ENCODE measurements at places on chromosomes 4 and X.

GRCh38 chr4:81221303-81222081 is 6.5 kb upstream of the PRKG2 start:
- no peak for DNase-seq

DNA sequence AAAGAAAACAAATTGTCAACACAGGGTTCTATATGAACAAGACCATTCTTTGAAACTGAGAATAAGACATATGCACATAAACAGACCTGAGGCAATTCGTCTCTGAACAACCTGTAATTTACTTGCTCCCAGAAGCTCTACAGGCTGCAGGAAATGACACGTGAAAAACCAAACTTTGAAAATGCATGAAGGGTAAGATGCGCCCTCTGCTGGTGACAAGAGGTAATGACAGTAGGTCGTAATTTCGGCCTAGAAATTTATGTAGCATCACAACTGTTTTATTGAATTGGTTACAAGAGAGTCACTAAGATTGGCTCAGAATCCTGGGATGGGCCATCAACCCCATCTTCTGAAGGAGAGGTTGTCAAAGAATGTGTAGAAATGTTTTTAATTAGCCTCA is 276.5 kb downstream of the PPP4R3C start:
- no peak for DNase-seq

DNA sequence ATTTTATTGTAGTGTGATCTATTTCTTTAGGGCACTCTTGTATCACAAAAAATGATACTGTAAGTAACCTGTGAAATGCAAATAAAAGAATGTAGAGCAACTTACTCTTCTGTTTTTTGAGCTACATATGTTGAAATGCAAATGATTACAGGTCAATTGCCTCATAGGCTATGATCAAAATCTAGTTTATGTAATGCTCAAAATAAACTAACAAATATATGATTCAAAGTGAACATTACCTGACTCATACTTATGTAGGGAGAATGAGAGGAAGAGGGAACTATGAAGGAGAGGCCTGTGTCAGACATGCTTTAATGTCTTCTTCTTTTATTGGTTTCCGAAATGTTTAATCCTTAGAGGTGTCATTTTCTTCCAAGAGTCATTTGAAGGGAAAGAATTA is 5.0 kb upstream of the RPS6KA3 start:
- DNase-seq = no peak

- no peak for DNase-seq
These were observed 24.1 kb downstream of the FRMPD4 start for GRCh38 chrX:12162420-12162819.

- DNase-seq = no peak
These were observed 7.5 kb downstream of the HADH start for GRCh38 chr4:107996949-107997788.

DNA sequence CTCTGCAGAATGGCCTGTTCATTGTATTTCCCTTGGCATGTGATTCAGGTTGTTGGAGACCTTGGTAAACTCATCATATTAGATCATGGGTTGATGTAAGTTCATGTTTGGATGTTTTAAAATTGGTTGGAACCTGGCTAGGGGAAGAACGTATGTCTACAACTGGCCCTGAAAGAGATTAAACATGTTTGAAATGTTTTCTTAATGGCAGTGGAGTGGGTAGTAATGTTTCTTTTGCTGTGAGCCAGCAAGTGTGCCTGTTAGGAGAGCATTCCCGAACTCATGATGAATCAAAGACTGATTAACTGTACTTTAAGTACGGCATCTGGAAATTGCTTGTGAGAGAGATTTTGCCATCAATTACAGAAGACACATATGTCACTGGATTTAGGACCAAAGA is 44.5 kb upstream of the SLC4A4 start:
- DNase-seq = no peak

DNA sequence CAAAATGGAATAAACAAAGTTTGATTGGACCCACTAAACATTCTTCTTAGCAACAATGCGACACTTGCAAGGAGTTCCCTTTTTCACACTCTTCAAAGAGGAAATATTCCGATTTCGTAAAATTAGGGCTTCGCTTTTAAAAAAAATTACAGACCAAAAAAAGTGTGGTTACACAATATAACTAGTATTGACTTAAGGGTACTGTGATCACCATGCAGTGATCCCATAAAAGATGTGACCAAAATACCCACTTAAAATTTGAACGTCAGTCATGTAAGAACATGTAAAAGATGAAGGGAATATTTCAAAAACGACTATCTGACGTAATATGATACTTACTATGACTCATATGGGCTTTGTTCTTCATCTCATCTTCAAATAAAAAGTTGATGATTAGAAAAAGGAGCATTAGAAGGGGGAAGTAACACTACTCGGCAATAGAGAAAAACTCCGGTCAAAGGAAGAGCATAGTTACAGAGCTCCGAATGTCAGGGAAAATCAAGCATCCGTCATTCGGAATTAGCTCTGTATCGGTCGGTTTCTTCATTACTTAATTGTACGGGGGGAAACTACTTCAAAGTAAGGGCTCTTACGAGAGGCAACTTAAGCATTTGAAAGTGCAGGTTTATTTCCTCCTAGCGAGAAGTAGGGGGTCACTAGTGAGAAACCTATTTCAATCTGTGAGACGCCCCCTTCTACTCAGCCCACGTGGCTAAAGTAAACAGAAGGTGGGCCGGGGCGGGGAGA is 1.3 kb upstream of the TET2 start:
- DNase-seq = no peak
